ENCODE measurements at places on chromosomes 11 and 22.

GRCh38 chr11:2584812-2585565, 114.8 kb downstream of the KCNQ1OT1 start:
- DNase-seq, result peak; percentile 2

GRCh38 chr11:17477084-17477333, 364 bp upstream of the ABCC8 start:
- no peak for DNase-seq

DNA sequence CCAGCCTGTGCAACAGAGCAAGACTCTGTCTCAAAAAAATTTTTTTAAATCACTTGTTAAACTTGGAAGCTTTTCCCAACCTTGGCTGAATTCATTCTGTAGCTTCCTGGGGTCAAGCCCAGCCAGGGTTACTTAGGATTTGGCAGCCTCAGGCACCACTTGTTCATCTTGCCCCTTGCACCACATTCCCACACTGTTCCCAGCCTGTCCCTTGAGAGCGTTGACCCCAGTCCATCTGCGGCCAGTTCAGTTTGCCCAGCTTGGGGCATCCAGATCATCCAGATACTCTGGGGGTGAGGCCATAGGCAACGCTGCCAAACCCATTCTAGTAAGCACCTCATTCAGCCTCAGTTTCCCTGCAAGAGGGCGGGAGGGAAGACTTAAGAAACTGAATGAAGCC, 8.7 kb upstream of the THRSP start:
- DNase-seq, result no peak

- no peak for DNase-seq
These were observed 74.8 kb downstream of the ETS1 start for GRCh38 chr11:128512474-128512996.

- DNase-seq, result no peak
These were observed 32.2 kb downstream of the ZBTB16 start for GRCh38 chr11:114091516-114092397.

GRCh38 chr11:24679821-24680351, 183.0 kb downstream of the LUZP2 start:
- no peak for DNase-seq

GRCh38 chr11:10356161-10356560, 51.3 kb downstream of the ADM start:
- DNase-seq, result no peak

DNA sequence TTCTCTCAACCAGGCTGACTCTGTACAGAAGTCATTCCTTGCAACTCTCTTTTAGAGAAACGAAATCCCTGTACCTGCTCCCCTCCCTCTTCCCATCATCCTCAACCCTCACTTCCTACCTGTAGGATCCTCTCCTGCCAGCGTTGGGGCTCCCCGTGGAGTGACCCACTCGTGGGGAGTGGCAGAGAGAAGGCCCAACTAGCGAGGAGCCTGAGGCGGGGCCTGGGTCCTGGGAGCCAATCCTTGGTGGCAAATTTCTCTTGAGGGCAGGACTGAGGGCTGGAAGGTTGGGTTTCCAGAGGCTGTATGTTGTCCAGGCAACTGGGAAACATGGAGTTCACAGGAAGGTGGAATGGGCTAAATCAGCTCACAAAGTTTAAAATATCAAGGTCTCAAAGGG, 10.4 kb downstream of the NHERF4 start:
- DNase-seq, result peak; percentile 89

- no peak for DNase-seq
These were observed 101.3 kb downstream of the TBC1D22A start for GRCh38 chr22:46863794-46864193.
